AG09319 (cell line): ENCODE measurements at places on chromosomes 4 and X.

GRCh38 chr4:154528869-154529268 lies 21.3 kb downstream of the PLRG1 start:
- DNase-seq = no peak

GRCh38 chrX:84453351-84454246 lies 48.7 kb downstream of the HDX start:
- no peak for DNase-seq

- DNase-seq = no peak
Observed at GRCh38 chr4:173835903-173836302, 305.9 kb upstream of the HAND2 start.

DNA sequence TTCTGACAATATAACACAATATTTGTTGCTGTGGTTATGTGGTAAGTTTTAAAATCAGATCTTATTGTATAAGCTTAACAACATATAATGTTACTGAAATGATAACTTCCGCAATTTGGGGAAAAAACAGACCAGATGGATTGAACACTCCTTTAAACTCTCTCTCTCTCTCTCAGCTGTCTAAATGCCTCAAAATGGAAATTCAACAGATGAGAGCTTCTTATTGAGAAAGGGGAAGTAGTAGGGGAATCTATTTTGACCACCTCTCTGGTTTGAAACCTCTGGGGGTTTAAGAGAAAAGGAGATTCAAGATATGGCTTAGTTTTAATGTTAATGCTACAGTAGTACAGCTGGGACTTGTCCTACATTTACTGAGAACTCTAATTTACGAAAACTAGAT lies 40.3 kb downstream of the DMD start:
- DNase-seq = no peak

DNA sequence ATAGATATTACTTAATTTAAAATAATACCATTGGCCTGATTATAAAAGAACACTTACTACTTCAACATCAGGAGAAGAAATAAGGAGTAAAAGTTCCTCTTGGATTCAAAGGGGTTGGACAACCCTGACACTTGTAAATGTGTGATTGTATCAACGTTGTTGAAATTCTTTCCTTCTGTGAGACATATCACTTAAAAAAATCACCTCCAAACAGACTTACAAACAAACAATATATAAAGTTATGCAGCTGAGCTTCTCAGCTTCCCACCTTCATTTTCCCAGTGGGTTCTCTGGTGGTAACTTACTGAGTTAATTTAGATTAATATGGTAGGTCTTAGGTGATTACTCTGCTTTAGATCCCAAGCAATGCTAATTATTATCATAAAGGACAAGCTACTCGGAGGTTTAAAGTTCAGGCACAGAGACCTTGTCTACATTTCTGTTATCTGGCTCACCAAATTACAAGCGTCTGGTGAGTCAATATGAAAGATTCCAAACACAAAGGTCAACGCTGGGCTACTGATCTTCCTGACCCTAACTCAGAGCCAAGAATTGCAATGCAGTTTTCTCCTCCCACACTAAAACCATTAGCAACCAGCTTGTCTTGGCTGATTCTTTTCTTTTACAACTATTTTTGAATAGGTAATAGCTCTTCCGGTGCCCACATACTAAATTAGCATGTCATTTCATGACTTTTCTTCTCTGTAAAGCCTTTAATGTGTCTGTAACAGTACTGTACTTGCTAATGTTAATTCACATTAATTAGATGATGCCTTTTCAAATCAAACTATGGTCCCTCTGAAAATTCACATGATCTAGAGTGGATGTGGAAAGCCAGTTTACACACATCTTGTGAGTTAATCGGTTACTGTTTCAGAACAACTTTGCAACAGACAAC lies 157.6 kb downstream of the RASL11B start:
- no peak for DNase-seq
